ENCODE measurements at places on chromosomes 16 and 17.

GRCh38 chr17:28291780-28292330 lies 27.1 kb upstream of the TMEM97 start:
- no peak for DNase-seq

DNA sequence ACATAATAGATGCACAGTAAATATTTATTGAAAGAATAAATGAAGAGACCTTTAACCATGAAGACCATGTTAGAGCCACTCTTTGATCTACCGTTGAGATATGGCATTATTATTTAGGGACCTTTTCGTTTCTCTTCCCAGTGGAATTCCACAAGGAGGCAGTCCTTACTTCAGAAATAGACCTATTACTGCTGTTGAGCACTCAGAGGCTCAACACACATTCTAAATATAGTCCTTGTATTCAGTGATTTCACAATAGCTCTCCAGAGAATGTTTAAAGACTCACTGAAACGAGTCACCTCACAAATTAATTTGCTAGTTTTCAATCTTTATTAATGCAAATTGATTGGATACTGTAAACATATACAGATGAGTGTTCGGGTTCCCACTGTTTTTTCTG lies 603.8 kb downstream of the CDH8 start:
- no peak for DNase-seq

- no peak for DNase-seq
Observed at GRCh38 chr16:84985079-84986065, 26.0 kb downstream of the ZDHHC7 start.

DNA sequence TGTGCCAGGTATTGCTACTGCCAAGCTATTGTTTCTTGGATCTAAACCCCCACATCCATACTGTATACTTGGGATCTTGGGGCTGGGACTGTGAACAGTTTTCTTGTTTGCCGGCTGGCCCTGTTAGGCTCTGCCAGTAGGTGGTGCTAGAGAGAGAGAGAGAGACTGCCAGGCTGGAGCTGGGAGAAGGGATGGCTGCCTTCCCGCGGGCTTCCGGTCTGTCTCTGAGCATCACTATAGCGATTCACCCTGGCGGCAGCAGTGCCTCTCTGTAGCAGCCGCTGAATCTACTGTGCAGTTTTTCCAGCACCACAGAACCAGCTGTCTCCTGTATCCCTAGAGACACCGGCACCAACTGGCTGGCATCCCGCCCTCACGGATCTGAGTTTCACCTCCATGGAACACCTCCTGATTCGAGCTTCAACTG lies 201.2 kb downstream of the UTP18 start:
- peak; percentile 64 for DNase-seq

- no peak for DNase-seq
Observed at GRCh38 chr17:8159459-8160223, 3.1 kb downstream of the VAMP2 start.

DNA sequence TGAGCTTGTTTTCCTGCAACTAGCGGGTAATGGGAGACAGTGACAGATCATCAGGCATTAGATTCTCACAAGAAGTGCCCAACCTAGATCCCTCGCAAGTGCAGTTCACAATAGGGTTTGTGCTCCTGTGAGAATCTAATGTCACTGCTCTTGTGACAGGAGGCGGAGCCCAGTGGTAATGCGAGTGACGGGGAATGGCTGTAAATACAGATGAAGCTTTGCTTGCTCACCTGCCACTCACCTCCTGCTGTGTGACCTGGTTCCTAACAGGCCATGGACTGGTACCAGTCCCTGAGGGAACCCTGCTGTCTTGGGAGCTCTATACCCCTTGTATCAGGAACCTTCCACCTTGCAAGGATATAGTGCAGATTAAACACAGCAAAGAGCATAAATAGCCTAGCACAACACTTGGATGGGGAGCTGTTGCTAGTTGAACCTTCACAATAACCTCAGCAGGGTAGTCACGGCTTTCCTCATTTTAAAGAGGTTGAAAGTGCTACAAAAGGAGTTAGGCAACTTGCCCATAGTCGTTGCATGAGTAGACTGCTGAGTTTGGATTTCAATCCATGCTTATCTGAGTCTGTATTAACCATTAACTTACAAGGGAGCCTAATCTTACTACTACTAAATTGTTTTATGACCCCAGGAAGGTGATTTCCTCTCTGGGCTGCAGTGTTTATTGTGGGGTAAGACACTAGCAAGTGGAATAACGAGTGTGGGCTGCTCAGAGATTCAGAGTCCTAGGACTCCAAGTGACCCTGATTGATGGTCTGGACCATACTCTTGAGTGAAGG lies 156.6 kb upstream of the ZFHX3 start:
- no peak for DNase-seq

- no peak for DNase-seq
Observed at GRCh38 chr17:72176951-72177660, 56.3 kb downstream of the SOX9 start.

DNA sequence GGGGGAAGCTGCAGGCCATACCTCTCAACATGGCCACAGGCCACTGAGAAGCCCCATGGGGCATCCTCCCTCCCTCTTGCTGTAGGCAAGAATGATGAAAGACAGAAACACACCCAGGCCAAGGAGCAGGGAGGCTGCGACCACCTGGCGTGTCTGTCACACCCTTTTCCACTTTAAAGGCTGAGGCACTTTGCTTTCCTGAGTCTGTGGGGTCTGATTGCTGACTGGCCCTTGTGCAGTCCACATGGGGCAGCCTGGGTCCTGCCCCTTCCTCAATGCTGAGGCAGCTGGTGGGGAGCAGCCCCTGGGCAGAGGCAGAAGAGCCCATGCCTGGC lies 8.7 kb downstream of the TMEM204 start:
- DNase-seq: no peak

GRCh38 chr16:85208643-85209520 lies 96.6 kb upstream of the CIBAR2 start:
- no peak for DNase-seq

DNA sequence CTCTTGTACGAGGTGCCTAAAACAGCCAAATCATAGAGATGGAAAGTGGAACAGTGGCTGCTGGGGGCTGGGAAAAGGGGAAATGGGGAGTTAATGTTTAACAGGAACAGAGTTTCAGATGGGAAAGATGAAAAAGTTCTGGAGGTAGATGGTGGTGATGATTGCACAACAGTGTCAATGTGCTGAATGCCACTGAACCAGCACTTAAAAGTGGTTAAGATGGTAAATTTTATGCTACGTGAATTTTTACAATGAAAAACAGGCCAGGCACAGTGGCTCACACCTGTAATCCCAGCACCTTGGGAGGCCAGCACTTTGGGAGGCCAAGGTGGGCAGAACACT lies 130.4 kb downstream of the C16orf78 start:
- DNase-seq: no peak

DNA sequence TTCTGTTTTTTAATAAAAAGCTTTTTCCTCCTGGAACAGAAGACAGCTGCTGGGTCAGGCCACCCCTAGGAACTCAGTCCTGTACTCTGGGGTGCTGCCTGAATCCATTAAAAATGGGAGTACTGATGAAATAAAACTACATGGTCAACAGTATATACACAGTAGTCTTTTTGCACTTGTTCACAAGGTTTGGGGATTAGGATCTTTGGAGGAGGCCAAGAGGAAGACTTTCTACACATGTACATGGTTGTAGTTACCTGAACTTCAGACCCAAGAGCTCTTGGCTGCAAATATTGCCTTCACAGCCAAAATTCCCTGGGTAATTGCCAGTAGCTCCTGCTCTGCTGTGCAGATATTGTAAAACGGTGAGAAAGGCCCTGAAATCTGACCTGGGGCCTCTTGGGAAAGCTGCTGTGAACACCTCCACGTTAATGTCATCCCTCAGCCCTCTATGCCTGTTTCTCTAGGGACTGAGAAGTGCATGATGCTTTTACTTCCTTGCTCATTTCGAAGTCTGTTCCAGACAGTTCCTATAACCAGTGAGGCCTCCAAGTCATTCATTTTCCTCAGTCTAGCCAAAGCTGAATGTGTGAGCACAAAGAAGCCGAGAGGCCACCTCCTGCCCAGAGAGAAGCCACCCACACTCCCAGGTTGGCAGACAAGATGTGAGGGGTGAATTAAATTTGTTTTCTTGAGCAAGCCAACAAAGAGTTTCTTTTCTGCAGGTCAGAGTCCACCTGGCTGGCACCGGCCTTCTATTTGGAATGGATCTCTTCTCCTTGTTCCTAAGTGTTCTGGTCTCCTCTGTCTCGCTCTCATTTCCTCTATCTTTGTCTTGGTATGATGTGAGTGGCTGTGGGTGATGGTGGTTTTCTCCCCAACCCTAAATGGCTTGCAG lies 15.9 kb downstream of the ANKRD40 start:
- DNase-seq: no peak

Measured in NCI-H446 treated with DMSO at 0.1 percent for 48 hours (cell line).